ENCODE measurements at places on chromosomes 16 and 17.

DNA sequence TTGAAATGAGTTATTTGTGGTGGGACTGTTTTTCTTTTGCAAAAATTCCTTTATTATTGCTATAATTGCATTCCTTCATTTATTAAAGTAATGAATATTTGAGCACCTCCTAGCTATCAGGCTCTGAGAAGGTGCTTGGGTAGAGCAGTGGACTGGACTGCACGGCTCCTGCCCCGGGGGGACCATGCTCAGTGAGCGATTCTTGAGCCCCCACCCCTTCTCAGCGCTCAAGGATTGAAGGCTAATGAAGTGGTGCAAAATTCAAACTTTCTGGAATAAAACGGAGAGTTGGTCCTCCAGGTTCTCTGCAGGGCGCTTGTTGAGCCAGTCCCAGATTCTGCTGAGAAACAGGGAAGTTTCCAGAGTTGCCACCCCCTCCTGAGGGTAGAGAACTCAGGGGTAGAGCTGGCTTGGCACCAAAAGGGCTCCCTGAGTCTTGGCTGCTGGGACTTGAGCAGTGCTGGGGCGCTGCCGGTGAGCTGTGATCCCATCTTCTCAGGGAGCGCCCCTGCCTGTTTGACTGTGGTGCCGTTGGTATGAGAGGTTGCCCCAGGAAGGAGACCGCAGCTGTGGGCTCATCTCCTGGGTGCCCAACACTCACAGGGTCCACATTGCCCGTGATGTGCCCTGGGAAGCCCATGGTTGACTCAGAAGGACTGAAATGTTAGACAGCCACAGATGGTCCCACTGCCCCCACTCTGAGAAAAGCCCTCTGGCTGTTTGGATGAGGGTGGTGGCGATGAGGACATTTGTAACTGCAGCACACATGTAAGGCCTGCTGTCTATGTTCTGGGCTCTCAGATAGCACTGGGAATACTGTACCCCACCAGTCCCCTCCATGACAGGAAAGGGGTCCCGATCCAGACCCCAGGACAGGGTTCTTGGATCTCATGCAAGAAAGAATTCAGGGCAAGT, 20.0 kb downstream of the KSR1 start:
- DNase-seq, result no peak

- peak; percentile 64 for DNase-seq
Observed at GRCh38 chr16:53893731-53894435, 189.9 kb downstream of the FTO start.

DNA sequence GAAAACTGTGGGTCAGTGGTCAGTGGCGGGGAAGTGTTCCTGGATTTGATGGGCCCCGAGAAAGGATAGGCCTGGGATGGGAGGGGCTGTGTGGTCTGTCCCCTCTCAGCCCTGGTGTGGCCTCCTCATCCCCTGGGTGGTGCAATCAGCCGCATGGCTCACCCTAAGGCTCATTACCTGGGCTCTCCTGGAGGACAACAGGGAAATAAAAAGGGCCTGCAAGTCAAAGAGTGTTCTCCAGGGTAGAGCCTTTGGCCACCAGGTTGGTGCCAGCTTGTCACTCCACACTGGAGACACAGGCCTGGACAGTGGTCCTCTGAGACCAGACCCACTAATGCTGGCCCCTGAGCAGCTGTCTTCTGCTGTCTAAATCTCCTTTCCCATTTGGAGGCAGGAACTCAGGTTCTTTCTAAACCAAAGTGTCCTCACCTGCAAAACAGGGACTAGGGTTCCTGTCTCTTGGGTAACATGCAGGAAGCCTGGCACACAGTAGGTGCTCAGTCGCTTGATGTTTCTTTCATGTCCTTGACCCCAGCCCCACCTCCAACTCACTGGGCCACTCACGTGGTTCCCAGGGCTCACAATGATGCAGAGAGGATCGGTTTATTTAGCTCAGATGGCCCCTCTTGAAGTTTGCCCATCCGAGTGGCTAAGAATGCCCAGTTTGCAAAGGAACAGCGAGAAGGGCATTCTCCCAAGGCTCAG, 2.4 kb downstream of the NDRG4 start:
- DNase-seq, result no peak

GRCh38 chr17:17814162-17815061, 22.4 kb downstream of the SREBF1 start:
- DNase-seq, result no peak

DNA sequence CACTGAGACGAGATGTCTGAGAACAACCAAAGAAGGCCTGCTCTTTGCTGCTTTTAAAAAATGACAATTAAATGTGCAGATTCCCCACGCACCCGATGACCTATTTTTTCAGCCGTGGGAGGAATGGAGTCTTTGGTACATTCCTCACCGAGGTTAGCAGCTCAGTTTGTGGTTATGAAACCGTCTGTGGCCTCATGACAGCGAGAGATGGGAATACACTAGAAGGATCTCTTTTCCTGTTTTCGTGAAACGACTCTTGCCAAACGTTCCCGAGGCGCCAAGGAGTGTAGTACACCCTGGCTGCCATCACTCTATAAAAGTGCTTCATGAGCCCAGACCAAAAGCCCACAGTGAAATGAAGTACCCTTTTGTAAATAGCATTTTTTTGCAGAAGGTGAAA, 87.8 kb downstream of the CRISPLD2 start:
- no peak for DNase-seq

GRCh38 chr17:63698886-63699637, 863 bp downstream of the LIMD2 start:
- DNase-seq, result no peak

DNA sequence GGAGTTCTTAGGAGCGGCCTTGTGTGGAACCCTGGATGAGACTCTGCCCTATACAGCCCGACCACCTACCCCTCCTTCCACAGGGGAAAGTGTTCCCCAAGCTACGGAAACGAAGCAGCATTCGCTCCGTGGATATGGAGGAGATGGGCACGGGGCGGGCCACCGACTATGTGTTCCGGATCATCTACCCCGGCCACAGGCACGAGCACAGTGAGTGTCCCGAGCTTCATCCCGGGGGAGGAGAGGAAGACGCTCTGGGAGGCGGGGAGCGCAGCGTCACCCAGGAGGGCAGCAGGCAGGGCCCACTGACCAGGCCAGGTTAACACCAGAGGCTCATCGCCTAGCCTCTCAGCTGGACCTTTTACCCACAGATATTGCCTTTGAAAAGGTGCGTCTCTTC, 27.8 kb downstream of the SGSM2 start:
- DNase-seq, result no peak

- no peak for DNase-seq
Observed at GRCh38 chr17:47703191-47703591, 9.2 kb downstream of the TBKBP1 start.

DNA sequence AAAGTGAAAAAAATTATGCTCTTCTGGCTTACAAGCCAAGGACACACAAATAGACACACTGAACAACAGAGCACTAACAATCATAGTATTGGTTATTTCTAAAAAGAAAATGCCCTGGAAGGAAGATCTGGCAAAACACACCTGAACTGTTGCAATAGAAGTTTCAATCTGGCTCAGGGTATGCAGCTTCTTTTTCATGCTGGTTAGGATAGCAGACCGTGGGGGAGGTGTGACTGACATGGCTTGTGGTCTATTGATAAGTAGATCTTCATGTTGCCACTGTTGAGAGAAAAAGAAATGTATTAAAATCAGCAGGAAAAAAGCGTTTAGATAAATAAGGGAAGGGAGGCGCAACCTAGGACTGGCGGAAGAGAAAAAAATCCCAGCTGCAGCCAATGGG, 26.5 kb upstream of the ARL6IP1 start:
- no peak for DNase-seq

DNA sequence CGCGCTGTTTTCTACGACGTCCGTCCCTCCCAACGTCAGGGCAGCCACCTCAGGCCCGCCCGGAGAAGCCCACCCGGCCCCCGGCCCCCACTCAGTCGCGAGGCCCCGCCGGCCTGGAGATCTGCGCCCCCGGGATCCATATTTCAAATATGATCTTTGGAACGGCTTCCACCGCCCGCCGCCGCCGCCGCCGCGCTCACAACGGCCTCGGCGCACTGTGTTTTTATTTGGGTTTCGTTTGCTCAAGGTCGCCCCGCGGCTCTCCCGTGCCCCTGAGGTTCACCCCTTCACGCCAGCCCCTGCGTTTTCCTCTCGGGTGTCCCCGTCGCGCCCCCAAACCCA, 4.2 kb upstream of the CBX4 start:
- DNase-seq, result no peak

DNA sequence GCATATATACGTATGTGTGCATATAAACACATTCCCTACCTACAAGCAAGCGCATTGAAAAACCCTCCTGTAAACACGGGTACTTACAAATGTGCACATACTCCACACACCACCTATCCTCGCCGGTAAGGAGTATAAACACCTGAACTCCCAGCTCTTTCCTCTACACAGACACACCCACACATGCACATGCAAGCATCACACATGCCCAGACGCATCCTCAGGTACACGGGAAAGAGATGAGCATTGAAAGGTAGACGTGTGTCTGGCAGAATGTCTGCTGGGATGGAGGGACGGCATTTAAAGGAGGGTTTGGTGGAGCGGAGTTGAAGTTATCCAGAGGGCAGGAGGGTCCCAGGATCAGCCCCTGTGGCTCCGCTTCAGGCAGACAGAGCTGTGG, 4.7 kb upstream of the SMTNL2 start:
- DNase-seq, result no peak

Measured in Caki2 (cell line).